Stromal cell of bone marrow (primary cell): ENCODE measurements at places on chromosomes 1 and 21.

GRCh38 chr1:240656531-240656930 is 44.6 kb upstream of the GREM2 start:
- no peak for DNase-seq

GRCh38 chr1:157376681-157377080 is 175.6 kb downstream of the FCRL5 start:
- DNase-seq, result no peak

GRCh38 chr1:156214024-156214748 is 1.4 kb downstream of the PMF1 start:
- DNase-seq, result no peak

DNA sequence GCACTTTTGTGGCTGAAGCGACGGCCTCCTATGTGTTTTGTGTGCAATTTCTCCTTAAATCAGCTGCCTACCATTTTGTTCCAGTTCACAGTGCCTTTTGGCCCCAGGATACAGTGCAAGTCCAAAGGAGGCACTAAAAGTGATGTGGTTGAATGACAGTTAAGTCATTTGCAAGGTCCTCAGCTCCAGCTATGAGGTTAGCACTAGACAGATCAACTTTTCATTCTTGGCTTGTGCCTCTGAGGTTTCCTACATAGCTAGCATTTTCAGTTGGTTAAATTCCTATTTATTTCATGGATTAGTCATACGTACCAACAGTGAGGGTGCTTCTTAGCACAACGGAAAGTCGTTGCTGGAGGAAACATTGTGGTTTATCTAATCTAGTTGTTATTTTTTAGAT is 59.3 kb upstream of the NTPCR start:
- DNase-seq, result peak; percentile 74

DNA sequence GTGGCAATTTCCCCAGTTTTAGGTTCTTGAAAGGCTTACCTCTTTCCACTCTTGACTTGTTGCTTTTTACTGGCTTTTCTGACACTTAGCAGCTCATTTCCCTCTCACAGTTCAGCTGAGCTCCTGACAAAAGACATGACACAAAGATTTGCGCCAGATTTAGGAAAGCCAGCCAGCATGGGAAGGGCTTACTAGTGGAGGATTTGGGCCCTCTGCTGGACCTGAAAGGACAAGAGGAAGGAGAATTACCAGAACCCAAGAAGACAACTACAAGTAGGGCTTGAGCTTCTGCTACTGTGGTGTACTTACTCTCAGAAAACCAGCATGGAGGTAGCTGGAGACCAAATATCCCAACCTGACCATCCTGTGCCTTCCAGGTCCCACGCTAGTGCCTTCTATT is 784.5 kb downstream of the BRINP3 start:
- no peak for DNase-seq

GRCh38 chr1:154711416-154711815 is 103.4 kb upstream of the ADAR start:
- DNase-seq, result no peak

- DNase-seq, result no peak
Observed at GRCh38 chr1:100516857-100517256, 21.1 kb upstream of the GPR88 start.
